ENCODE measurements at places on chromosomes 5 and 9.

DNA sequence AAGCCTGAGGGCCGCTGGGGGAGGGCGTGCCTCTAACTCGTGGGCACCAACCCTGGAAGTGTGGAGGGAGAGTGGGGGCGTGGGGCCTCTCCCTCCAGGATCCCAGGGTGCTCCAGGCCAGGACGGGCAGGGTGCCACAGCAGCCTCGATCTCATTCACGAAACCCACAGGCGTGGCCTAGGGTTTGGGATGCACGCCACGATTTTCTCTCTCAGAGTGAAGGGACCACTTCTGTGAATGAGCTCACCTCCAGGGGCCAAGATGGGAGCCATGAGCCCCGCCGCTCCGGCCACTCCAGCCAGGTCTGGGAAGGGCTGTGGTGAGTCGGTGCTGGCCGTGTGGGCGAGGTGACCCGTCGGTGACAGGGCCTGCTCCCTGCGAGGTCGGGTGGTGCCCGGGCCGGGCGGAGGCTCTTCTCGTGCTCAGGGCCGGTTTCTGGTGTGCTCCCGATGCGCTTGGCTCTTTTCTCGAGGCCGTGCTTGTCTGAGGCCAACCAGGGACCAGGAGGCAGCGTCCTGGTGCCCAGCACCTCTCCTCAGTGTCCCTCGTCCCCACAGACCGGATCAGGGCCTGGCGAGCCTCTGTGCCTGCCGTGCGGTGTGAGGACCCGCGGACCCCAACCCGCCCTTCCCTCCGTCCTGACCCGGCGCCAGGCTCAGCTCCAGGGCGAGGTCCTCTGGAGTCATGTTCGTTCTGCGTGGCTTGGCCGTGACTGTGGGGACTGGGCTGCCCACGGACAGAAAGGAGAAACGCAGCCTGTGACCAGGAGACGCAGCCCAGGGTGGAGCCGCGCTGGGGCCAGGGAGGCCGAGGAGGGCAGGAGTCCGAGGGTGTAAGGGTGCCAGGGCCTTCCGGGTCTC is 31.0 kb downstream of the TPPP start:
- DNase-seq, result no peak

DNA sequence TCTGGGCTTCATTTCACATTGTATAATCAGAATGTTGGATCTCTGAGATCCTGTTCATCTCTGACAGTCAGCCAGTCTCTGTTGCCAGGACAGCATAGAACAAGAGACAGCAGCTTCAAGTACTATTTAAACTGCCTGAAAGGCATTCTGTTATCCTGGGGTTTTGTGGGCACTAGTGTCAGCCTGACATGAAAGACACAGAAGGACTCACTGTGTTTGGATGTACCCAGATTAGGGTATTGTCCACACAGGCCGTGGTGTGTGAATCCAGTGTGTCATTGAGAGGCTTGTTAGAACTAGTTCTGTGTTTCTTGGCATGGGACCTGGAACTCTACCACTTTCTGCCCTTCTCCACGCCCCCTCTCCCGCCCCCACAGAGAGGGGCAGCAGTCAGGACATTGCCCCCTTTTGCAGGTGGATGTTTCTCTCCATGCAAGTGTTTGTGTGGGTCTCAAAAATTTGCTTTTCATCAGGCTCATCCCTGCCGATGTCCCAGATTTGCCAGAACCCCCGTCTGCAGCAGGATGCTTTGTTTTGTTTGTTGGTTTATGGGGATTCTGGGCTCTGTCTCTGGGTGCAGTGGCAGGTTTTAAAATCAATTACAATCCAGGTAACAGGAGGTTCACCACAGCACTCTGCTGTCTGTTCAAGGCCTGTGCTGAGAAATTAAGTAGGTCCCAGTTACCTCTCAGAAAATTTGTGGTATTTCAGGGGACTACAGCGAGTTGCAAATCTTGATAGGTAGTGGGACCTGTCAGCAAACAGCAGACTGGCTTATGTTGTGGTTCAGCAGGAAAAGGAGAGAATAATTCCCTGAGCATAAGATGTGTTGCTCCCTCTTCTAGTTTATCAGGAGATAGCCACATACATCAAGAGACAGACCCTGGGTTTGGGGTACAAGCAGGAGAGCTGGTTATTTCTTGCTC is 144.6 kb downstream of the DOCK2 start:
- no peak for DNase-seq

DNA sequence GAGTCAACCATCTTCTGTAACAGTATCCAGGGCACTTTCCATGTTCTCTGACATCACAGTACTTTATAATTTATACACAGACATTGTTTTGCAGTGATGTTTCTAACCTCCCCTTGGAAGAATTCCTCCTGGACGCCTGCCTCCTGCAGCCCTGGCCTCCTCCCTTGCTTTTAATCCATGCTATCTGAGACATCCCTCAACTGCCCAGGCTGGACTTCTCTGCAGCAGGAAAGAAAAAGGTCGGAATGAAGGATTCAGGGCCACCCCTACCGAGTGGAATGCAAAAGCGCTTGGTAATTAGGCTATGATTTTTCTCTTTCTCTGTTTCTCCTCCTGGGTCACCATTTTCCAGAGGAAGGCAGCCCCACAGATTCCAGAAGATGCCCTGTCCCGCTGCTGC is 47.0 kb upstream of the SHC3 start:
- DNase-seq, result no peak

DNA sequence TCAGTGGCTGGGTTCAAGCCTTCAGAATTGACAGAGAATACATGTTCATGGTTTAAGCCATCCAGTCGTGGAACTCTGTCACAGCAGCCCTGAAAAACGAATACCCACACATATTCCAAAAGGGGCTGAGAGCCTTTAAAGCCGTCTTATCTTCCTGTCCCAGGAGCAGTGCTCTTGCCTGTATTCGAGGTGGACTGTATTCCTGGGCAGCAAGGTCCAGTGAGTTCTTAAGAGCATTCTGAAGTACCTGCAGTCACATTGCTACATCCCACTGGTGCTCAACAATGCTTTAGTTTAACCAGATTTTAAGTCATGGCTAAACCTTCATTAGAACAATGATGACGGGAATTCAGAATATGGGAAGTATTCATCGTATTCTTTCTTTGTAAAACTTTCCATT is 380.7 kb upstream of the KLF4 start:
- DNase-seq, result no peak

GRCh38 chr9:5560443-5561100 is 50.2 kb downstream of the PDCD1LG2 start:
- DNase-seq, result no peak

DNA sequence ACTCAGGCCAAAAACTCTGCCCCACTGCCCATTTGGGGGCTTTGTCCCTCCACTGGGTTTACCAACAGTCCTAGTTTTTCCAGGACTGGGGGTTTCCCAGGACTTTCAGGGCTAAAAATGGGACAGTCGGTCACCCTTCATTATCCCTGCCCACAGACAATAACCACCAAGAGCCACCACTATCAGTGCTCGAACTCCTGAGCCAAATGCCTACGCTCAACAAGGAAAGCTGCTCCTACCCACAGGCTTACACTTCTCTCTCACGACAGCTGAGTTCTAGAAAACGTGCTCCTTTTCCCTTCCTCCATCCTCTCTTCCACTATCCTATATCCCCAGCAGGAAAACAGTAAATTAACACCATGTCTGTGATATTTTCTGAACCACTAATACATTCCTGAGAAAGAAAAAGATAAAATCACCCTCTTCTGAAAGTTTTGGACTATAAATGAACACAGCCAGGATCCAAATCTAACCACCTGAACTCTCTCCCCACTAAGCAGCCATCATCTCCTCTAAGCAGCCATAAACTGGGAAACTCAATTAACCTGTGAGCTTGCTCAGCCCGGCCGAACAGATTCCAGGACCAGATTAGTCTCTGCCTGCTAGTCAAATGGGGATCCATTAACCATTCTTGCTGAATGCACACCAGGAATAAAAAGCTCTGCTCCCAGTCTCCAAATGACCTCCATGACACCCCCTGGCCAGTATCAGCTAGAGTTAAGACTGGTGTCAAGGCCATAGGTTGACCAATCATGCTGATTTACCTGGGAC is 41.8 kb downstream of the KLHL3 start:
- DNase-seq, result no peak

GRCh38 chr5:54518818-54519508 is 1.4 kb downstream of the SNX18 start:
- no peak for DNase-seq

DNA sequence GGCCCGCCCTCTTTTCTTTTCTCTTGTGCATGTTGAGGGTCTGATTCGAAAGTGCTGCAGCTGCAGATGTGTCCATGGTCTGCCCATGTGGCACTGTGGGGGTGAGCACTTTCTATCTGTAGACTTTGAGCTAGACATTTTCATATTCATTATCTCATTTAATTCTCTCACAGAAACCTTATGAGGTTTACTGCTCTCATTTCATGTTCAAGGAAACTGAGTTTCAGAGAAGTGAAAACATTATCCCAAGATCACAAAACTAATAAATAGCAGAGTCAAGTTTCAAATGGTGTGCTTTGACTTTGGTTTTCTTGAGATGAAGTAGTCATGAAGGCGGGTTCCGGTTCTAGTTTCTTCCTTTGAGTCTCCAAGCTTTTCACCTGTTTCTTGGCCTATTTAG is 536.5 kb upstream of the ZNF462 start:
- DNase-seq, result no peak

- DNase-seq, result no peak
These were observed 10.3 kb downstream of the GDF9 start for GRCh38 chr5:132856011-132856410.

- DNase-seq, result no peak
These were observed 13.7 kb downstream of the C6 start for GRCh38 chr5:41199660-41200059.

GRCh38 chr9:120900824-120901223 is 23.8 kb upstream of the PHF19 start:
- DNase-seq, result no peak

DNA sequence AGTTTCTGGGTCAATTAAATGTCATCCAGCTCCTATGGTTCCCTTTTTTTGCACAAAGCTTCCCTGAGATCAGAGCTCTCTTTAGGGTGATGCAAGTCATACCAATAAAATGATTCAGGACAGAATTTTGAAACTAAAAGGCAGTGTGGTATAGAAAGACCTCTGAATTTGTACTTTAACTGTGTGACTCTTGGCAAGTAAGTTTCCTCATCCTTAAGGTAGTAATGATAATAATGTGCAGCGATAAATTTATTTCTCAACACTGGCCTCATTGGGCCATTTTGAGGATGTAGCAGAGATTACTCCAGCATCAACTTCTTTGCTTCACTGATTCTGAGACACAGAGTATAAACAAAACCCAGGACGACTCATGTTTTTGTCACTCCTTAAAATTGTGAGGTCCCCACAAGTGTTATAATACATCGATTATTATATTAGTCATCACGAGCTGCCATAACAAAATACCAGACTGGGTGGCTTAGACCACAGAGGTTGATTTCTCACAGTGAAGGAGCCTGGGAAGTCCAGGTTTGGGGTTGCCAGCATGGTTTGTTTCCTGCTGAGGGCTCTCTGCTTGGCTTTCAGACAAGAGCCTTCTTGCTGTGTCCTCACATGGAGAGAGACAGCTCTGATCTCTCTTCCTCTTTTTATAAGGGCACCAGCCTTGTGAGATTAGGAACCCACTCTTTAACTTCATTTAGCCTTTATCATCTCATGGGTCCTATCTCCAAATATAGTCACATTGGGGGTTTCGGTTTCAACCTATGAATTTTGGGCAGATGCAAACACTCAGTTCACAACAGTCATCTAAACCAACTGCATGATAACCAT is 293.0 kb downstream of the ZNF608 start:
- peak; percentile 67 for DNase-seq

DNA sequence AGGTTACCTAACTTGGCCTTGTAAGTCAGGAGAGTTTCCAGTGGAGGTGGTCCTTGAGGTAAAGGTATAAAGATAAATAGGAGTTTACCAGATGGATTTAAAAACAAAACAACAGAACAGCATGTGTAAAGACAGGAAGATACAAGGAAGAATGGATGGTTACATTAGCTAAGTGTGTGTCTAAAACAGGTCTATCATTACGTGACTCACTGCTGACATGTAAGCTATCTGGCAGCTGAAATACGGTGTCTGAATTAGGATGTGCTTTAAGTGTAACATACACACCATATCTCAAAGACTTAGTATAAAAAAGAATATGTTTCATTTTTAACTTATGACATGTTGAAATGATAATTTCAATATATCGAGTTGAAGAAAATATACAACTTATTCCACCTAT is 405.1 kb upstream of the ADAMTSL1 start:
- DNase-seq, result no peak

DNA sequence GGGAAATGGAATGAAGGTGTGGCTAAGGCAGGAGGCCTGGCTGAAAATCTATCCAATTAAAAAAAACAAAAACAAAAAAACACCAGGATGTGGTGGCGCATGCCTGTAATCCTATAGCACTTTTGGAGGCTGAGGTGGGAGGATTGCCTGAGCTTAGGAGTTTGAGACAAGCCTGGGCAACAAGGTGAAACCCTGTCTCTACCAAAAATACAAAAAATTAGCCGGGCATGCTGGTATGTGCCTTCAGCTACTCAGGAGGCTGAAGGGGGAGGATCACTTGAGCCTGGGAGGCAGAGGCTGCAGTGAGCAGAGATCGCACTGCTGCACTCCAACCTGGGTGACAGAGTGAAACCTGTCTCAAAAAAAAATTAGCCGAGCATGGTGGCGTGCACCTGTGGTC is 21.1 kb downstream of the GRHPR start:
- DNase-seq, result no peak

DNA sequence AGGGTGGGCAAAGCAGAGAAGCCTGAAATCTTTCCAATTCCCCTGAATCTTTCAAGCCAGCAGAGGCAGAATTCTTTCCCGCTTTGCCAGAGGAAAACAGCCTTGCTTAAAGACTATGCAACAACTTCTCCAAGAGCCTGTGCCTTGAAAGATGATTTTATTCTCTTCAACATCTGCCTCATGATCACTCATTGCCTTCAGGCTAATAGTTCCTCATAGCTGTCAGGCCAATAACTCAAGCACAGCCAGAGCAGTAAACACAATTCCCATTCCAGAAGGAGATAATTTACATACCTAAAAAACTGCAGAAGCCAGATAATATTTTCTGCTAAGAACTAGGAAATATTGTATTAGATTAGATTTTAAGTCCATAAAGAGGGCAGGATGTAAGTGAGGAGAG is 92.3 kb upstream of the PUM3 start:
- DNase-seq, result no peak

DNA sequence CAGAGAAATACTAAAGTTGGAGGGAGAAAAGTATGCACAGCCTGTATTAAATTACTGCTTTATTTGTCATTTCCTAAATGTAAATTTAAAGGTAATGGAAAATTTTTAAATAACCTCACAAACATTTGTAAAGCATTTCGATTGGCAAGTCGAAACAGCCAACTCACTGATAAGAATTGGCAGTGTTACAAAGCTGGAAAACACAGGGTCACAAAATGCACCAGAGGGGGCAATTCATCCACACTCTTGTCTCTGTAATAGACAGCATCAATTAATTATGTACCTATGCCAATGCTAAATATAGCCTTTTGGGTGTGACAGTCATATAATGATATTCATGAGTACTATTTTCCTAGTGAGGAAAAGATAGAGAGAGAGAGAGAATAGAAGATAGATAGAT is 140.6 kb upstream of the PRLR start:
- no peak for DNase-seq

- DNase-seq, result no peak
These were observed 112.0 kb upstream of the KCNN2 start for GRCh38 chr5:114249823-114250222.
